ENCODE measurements at places on chromosomes 2 and 18. TPM values are rescaled to one million over a fixed set of nuclear protein-coding genes. Genes with fewer than 3 reads are reported as not detected.

GRCh38 chr2:157875641-157876065 lies 477 bp downstream of the ACVR1 start:
- DNase-seq: no peak

DNA sequence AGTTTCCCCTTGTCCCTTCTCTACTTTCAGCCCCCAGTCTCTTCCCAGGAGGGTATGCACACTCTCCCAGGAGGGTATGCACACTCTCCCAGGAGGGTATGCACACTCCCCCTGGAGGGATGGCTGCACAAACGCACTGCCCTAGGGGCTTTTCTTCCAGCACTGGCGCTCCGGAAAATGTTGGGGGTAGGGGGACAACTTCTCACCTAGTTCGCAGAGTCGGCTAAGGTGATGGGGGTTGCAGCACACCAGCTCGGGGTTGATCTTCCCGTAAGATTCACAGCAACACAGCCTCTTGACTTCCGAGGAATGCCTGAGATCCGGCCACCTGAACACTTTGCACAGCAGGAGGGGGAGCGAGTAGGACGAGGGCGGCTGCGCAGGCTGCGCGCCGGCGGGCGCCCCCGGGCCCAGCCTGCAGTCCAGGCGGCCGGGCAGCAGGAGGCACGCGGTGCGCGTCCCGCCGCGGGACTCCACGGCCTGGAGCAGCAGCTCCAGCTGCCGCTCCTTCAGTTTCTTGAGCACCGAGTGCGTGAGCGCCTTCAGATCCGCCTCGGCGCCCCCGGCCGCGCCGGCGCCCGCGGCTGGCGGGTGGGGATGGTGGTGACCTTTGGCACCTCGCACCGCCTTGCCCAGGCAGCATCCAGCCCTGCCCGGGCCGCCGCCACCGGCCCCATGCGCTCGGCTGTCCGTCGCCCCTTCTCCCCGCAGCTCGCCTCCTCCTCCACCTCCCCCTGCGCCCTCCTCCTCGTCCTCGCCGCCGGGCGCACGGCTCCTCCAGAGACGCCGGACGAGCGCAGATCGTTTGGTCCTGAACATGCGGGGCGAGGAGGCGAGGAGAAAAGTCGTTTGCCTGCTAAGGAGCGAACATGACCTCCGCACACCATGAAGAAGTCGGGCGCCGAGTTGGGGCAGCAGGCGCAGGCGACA lies 894 bp downstream of the SMAD7 start:
- DNase-seq: peak; percentile 38

The CACNB4 gene
- 0.32 TPM for total RNA-seq

GRCh38 chr2:200702646-200703118 lies 109.0 kb upstream of the BZW1 start:
- peak; percentile 66 for DNase-seq

The RAD51AP2 gene
- not detected for total RNA-seq

- DNase-seq: no peak
Measured at GRCh38 chr2:24815171-24815570, 21.9 kb downstream of the CENPO start.

- no peak for DNase-seq
Measured at GRCh38 chr2:113826346-113827285, 63.3 kb upstream of the ACTR3 start.

GRCh38 chr2:86372641-86373502 lies 35.4 kb upstream of the REEP1 start:
- no peak for DNase-seq

DNA sequence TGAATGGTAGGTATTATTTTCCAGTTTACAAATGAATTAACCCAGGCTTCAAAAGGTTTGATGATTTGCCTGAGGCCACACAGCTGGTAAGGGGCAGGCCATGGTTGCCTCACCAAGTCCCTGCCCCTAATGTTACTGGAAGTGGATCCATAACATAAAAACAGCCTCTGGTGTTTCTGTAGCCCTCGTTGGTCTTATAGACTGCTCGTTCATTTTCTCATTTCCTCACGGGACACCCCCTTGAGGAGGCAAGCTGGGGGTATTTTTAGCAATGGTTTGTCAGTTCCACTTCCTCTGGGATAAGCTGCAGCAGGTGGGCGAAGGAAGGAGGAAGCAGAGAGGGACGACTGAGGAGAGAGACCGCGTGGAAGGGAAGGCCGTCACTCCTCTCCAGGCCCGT lies 32.9 kb upstream of the NDUFV2 start:
- no peak for DNase-seq

- peak; percentile 78 for DNase-seq
Measured at GRCh38 chr2:38076152-38076709, 280 bp upstream of the CYP1B1 start.

DNA sequence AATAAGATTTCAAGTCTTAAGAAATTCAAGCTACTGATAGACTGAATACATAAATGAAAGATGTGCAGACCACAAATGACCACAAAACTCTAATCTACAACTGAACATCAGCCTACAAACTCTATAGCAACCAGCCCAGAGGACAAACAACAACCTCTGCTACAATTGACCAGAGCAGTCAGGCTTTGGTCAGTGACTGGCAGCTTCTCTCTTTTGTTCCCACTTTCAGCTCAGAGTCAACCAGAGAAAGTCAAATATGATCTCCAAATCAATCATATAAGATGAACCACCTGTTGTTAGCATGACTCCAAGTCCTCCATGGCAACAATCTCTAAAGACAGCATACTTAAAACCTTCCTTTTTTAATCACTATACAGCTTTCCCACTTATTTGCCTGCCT lies 996.2 kb downstream of the SUCLG1 start:
- no peak for DNase-seq

The ADCYAP1 gene
- not detected for total RNA-seq

DNA sequence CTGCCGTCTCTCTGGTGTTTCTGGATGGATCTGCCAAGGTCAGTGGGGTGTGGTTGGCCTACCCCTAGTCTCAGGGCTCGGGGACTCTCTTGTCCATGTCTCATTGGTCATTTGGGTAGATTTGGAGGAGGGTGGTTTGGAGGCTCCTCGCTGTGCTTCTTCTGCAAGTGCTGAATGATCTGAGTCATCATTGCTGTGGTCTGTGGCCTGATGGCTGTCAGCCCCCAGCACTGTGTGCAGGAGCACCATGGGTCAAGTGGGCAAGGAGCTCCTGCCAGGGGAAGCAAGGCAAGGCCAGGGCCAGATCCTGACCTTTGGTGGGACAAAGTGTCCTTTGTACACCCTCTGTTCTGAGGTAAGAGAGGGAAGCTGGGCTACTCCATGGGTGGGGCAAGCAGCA lies 221.8 kb downstream of the FHOD3 start:
- DNase-seq: no peak

The RASGRP3 gene
- total RNA-seq: 2.5 TPM

GRCh38 chr2:235366807-235367206 lies 127.0 kb upstream of the AGAP1 start:
- DNase-seq: no peak

DNA sequence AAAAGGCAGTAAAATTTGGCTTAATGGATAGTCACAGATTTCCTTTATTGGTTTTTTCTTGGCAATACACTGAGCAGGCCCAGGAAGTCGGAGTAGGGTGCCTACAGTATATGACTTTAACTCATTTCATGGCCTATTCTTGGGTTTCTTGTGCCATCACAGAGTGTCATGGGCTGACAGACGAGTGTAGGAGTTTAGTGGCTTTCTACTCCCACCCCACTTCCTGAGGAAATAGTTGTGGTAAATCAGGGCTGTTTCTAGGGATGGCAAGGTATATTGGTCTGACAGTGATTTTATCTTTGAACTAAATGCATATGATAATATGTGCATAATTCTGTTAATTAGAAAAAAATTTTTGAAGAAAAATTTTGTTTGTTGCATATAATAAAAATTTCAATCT lies 100.1 kb downstream of the PLCL1 start:
- no peak for DNase-seq

GRCh38 chr2:157735532-157735931 lies 106.9 kb upstream of the ACVR1C start:
- DNase-seq: no peak

DNA sequence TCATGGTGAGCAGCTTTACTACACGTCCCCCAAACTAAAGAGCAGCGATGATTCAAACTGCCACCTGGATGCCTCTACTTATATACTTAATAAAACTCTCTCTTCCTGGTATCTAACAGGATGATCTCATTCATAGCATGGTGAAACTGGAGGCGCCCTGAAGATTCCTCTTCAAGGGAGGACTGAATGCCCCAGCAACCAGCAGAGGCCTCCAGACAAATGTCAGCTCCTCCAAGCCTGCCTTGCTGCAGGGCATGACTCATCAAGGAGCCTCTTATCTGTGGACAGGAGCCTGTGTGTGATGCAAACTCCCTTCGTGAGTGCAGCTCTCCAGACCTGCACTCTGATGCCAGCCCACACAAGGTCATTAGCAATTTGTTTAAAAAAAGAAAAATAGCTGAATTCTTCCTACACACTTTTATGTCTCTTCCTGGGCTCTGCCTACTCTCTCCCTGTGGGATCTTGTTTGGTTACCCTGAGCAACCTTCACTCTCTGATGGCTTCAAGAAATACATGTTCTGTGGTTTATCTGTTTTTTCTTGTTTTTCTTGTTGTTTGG lies 30.2 kb downstream of the LONRF2 start:
- DNase-seq: peak; percentile 31

The SUPT7L gene
- 35.7 TPM for total RNA-seq

DNA sequence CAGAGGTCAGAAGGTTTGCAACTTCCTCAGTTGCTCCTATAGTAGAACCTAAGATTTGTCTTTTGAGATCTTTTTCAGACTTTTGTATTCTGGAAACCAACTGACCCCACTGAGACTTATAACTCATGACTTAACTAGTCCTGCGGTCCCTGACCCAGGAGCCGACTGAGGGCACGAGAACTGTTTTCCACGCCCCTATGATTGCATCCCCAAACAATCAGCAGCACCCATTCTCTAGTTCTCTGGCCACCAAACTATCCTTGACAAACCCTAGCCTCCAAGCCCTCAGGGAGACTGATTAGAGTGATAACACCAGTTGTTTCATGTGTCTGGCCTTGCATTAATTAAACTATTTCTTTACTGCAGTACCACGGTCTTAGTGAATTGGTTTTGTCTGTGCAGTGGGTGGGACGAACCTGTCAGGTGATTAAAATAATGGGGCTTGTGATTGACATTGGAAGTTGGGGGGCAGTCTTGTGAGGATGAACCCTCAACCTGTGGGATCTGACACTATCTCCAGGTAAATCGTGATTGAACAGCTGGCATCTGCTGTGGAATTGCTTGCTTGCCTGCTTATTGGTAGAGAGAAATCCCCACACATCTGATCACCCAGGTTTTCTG lies 95.7 kb downstream of the B3GNT2 start:
- no peak for DNase-seq

GRCh38 chr2:46657042-46657504 lies 177.7 kb downstream of the TMEM247 start:
- no peak for DNase-seq

DNA sequence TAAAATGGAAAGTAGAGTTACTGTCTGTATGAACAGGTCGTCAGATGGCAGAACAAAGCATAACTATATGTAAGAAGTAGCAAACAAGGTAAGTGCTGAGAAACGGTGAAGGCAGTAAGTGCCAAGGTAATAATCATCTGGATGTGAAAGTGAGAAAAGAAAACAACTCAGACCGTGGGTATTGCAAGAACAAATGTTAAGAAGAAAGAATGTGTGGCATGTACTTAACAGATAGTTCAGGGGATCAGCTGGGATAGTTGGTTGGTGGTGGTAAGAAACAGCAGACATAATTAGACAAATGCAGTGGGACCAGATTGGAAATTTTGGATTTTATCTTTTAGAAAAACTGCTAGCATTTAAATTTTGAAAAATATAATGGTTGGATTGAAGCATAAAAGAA lies 375.8 kb upstream of the NXPH2 start:
- no peak for DNase-seq

The RTP5 gene
- total RNA-seq: 0.09 TPM

The CD28 gene
- total RNA-seq: 191 TPM

DNA sequence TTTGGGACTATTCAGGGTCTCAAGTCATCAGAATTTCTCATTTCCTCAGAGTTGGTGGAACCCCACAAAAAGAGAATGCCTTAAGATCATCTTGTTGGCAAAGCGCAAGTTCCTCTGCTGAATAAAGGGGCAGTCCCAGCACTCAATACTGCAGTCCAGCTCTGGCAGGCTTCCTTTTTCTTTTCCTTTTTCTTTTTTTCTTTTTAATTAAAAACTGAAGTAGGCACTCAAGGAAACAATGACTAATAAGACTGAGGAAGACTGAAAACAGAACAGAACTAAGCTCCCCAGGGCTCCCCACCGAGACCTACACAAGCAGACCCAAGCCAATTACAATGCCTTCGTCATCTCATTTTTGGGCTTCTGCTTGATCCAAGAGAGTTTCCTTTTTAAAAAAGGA lies 82.0 kb downstream of the STK39 start:
- no peak for DNase-seq

The TGFA gene
- 1.8 TPM for total RNA-seq

- no peak for DNase-seq
Measured at GRCh38 chr18:63040788-63041410, 278.7 kb downstream of the BCL2 start.

- DNase-seq: no peak
Measured at GRCh38 chr2:224389317-224389716, 12.6 kb downstream of the FAM124B start.

The C2orf80 gene
- not detected for total RNA-seq

The TUBA3E gene
- total RNA-seq: not detected

DNA sequence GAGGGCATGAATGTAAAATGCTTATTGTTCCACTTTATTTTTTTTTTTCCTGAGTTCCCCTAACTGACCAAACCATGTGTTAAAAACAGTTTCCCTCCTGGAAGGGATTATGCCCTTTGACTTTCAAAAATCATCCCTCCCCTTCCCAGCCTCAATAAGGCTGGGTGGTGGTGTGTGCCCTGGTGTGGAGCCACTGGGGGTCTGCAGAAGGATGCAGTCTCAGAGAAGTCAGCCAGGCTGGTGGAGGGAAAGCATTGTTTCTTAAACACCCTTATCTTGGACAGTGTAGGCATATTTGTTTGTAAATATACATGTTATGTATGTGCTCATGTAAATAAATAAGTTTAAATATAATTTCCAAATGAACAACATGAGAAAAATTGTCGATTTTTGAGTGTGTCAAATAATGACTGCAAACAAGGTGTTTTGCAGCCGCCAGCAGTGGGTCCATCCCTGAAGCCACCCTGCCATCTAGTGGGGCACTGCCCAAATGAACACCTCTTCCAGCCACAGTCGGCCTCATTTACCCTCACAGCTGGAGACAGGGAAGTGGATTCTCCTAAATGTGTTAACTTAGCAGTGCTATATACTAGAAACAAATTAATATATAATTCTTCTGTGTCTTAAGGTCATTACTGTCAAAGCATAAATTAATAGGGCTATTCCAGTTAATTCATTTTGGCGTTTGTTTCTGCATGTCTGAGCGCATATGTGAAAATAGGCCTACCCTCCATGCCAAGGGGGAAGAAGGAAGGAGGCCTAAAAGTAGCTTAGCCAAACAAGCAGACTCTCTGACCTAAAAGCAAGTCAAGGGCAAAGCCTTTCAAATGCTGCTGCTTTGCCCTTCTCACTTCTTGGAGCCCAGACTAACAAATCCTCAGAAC lies 209.6 kb upstream of the PIK3C3 start:
- DNase-seq: no peak

The C2orf92 gene
- total RNA-seq: 17.5 TPM

DNA sequence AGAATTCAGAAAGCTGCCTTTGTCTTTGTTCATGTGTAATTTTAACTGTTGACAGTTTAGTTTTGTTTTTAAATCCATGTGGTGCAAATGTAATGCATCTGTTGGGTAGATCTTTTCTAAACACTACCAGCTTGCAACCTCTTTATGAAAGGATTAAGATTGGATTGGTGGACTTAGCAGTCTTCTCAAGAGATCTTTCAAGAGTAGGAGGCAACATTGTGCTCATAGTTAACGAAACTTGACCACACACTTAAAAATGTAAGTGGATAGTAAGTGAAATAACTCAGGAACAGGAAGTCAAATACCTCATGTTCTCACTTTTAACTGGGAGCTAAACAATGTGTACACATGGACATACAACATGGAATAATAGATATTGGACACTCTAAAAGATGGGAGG lies 579.0 kb downstream of the RIT2 start:
- no peak for DNase-seq
